ENCODE measurements at places on chromosomes 2 and 18.
A peak's percentile ranks its signal among the peaks of the same experiment; 100 is the strongest.

- peak; percentile 87 for DNase-seq
These were observed 49.7 kb upstream of the ODC1 start for GRCh38 chr2:10497797-10498251.

GRCh38 chr2:9308186-9308955 is 101.8 kb downstream of the ASAP2 start:
- no peak for DNase-seq

GRCh38 chr2:144099340-144099739 is 420.6 kb downstream of the ZEB2 start:
- DNase-seq = no peak

GRCh38 chr18:13265008-13265910 is 46.7 kb downstream of the LDLRAD4 start:
- no peak for DNase-seq

DNA sequence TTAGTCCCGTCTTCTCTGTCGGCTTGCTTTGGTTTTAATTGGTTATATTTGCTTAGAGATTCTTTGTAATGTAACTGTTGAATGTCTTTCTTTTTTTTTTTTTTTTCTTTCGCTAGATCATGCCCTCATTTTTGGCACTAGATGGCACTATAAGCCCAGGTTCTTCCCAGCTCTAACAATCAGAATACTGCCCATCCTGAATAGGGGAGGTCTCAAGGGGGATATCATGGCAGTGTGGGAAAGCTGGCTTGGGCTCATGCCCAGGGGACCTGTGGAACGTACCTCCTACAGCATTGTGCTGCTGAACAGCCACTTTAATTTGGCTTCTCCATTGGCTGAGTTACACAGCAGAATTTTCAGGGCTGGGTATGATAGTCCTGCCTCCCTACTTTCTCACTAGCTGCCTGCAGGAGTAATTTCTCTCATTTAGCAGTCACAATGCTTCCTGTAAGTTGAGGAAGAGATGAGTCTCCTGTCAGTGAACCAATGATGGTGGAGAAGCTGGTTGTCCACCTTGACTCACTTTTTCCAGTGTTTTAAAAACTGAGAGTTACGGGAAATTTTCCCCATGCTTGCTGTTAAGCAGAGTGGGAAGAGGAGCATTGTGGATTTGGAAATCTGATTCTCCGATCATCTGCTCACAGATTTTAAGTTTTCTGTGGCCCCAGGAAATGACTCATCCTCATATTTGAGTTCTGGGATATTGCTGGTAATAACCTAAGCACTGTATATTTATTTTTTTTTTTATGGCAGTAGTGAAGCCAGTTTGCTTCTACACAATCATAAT is 47.2 kb downstream of the RAD51AP2 start:
- DNase-seq = peak; percentile 9

DNA sequence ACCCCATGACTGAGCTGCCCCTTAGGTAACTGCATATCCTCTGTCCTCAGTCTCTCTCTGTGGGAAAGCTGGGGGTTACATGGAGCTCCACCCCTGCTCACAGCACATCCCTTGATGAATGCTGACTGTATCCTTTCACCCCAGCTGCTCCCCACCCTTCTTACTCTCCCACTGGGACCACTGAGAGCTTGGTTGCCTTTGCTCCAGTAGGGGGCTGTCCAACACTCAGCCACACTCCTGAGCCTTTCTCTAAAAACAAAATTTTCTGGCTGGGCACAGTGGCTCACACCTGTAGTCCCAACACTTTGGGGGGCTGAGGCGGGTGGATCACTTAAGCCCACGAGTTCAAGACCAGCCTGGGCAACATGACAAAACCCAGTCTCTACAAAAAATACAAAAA is 89.2 kb upstream of the MSH2 start:
- no peak for DNase-seq

- DNase-seq = no peak
These were observed 209.3 kb downstream of the EIPR1 start for GRCh38 chr2:3168230-3168891.

- no peak for DNase-seq
These were observed 178.8 kb upstream of the GLI2 start for GRCh38 chr2:120556911-120557310.

DNA sequence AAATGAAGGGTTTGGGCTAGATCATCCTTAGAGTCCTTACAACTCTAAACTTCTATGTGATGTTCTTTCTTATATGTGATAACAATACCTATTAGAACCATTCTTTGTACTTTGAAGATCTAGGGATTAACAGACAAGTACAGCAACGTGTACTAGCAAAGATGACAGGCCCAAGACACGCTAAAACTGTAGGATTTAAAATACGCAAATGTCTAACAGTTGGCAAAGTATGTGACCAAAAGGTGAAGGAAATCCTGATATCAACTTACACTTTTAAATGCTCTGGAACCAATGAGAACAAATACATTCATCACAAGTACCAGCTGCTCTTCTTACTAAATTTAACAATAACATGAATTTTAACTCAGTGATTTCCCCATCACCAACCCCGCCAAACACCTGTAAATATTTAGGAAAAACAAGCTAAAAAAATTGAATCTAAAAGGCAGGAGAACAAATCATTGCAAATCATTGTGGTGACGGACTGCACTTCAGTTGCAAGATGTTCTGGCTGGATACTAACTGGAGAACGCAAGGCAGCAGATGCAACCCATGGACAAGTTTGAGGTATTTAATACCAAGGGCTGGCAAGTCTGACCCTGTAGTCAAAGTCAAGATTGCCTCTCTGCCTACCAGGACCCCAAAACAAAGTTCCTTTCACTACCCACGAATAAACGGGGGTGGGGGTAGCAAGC is 1.4 kb downstream of the ANKRD44 start:
- DNase-seq = no peak

DNA sequence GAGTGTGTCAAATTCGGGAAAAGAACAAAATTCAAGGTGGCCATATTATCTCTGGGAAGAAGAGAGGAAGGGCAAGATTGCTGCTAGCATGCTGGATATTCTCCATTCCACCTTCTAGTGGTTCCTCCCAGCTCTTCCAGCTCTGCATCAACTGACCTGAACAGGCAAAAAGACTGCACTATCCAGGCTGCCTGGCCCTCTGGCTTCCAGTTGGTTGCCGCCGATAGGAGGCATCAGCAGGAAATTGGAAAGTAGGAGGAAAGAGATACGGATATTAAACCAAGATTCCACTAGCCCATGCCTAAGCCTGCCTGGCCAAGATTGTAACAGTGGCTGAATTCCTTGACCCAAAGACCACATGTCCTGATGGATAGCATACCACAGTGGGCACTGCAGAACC is 1.7 kb upstream of the RTTN start:
- DNase-seq = no peak

- peak; percentile 31 for DNase-seq
These were observed 85.8 kb downstream of the UXS1 start for GRCh38 chr2:106108351-106108750.

DNA sequence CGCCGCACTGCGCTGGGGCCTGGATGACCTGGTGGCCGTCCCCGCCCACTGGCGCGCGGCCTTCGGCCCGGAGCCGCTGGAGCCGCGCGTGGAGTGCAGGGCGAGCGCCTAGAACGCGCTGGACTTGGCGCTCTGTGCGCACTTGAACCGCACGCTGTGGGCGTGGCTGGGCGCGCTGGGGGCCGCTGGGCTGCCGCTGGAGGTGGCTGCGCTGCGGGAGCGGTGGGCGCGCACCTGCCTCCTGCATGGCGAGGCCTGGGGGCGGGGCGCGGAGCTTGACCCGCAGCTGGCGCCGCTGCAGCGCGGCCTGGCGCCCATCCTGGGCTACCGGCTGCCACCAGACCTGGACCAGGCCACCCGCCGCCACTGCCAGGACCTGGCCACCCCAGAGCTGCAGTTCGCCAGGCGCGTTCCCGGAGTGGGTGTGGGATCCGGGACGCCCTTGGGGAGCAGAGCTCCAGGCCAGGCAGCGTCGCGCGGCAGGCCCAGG is 9.9 kb downstream of the AQP12B start:
- no peak for DNase-seq

DNA sequence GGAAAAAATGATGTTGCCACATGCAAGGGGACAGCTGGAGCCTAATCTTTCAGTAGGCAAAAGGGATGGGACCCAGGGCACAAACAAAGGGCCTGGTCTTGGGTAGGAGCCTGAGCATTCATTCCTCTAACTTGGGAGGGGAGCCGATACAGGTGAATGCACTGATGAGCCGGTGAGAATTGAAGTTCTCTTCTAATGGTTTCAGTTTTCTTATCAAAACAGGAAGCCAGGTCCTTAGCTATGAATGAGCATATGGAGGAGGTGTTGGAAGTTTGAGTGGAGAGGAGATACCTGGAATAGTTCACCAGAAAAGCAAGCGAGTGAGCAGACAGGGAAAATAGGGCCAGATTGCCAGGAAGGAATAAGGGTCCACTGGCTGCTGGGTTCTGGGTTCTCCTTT is 10.1 kb downstream of the DPP4 start:
- DNase-seq = no peak

GRCh38 chr2:30514134-30514847 is 67.2 kb downstream of the LCLAT1 start:
- no peak for DNase-seq

- DNase-seq = peak; percentile 27
These were observed 74.6 kb downstream of the RPRM start for GRCh38 chr2:153403940-153404339.

- no peak for DNase-seq
These were observed 3.0 kb upstream of the PXDN start for GRCh38 chr2:1747065-1747941.

GRCh38 chr2:241379481-241380480 is 23.7 kb downstream of the FARP2 start:
- no peak for DNase-seq

GRCh38 chr2:10845640-10846039 is 33.1 kb upstream of the PDIA6 start:
- no peak for DNase-seq

DNA sequence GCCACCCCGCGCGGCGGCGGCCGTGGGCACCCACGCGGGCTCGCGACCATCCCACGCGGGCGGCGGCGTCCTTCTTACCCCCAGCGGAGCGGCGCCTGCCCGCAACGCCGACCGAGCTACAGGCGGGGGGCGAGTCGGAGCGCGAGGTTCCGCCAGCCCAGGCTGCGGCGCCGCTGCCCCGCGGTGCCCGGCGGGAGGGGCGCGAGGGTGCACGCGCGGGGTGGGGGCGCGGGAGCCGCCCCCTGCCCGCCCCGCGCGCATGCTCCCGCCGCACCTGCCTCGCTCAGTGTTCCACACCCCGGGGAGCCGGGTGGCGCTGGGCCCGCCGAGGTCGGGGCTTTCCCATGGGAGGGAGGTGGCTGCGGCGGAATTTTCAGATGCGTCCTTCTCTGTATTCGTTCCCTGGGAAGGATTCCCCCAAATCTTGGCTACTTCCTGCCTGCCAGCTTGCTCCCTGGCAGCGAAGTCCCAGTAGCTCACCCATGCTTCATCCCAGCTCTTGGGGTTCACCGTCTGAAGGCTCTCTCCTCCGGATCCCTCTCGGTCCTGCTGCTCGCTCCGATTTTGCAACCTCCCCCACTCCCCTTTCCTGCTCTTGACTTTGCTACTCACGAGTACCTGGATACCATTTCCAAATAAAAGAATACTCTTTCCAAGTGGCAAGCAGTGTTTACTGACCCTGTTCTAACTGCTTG is at the start of gene L3MBTL4:
TSS of gene L3MBTL4 (minus strand) at position 189 of the 695 bp plus-strand sequence. CDS start 103,286 bp downstream, outside the sequence.
- no peak for DNase-seq

DNA sequence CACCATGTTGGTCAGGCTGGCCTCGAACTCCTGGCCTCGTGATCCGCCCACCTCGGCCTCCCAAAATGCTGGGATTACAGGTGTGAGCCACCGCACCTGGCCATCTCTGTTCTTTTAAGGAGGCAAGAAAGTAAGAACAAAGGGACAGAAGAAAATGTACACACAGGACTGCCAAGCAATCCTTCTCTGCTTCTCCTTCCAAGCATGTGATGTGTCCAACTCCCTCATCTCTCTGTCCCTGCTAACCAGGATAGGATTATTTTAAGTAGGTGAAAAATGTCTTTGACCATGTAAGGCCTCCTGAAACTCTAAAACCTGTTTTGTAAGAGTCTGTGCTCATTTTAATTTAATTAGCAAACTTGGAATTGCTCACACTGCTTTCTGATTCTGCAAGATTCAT is 89.3 kb upstream of the ATL2 start:
- no peak for DNase-seq

DNA sequence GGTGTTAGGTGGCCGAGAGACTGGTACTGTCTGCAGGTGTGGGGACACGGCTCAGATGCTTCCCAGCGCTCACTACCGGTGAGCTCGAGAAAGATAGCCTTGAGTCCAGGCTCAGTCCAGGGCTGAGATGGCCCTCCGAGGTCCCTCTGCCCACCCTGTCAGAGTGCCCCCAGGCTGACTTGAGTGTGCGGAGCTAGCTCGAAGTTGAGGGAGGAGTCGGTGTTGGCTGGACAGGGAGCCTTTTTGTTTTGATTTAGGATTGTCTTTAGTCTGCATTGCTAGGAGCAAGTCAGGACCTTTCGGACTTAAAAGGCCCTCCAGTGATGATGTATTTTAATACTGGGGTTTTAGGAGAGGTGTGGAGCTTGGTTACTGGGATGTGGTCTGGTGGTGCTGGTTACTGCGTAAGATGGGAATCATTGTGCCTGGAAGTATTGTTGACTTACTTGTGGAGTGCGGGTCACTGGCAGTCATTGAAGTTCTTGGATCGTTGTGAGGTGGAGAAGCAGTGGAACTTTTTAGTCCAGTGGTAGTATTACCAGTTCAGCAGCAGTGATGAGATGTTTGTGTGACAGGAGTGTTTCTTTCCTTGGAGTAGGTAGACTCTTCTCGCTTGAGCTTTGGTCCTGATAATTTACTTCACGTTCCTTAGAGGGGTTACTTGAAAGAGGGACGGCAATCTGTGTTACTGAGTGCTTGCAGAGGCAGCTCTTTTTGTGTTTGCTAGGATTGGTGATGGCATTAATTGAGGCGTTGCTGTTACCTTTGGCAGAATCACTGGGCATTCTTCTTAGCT is 633 bp downstream of the KIAA1328 start:
- DNase-seq = peak; percentile 26

GRCh38 chr2:240013343-240013742 is 11.8 kb downstream of the NDUFA10 start:
- peak; percentile 37 for DNase-seq

DNA sequence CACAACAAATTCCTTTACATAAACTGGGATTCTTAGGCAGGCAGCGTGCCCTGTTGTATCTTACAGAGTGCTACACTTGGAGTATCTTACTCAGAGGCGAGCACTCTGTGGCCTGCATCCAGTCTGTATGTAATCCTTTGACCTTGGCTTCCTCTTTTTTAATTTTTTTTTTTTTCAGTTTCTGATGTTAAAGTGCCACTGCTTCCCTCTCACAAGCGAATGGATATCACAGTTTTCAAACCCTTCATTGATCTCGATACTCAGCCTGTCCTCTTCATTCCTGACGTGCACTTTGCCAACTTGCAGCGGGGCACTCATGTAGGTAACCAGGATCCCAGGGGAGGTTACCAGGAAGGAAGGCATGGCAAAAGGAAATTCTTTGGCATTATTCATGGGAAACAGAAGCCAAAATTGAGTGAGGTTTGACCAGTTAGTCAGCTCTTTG is 40.4 kb downstream of the GRHL1 start:
- DNase-seq = no peak

- DNase-seq = peak; percentile 69
These were observed 140.4 kb upstream of the VRK2 start for GRCh38 chr2:57906152-57906732.

GRCh38 chr2:156536534-156536933 is 100.4 kb downstream of the GPD2 start:
- DNase-seq = no peak
